ENCODE measurements at places on chromosomes 12 and 14. TPM values are rescaled to one million over a fixed set of nuclear protein-coding genes. Genes with fewer than 3 reads are reported as not detected.

DNA sequence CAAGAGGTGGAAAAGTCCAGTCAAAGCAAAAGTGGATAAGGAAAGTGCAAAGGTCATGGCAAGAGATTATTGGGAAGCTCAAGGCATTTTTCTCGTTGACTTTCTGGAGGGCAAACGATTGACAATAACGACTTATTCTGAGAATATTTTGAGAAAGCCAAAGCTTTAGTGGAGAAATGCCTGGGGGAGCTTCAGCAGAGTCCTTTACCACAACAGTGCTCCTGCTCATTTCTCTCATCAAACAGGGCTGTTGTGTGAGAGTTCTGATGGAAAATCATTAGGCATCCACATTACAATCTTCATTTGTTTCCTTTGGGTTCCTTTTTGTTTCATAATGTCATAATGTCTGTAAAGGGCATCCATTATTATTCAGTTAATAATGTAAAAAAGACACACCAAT, 26.9 kb downstream of the PRB3 start:
- no peak for DNase-seq
- no peaks in the 10 kb centered on the region for H3K36me3 ChIP-seq
- H3K4me1 ChIP-seq = no peaks in the 10 kb centered on the region
- no peaks in the 10 kb centered on the region for H3K27me3 ChIP-seq
- H3K27ac ChIP-seq = no peak overlapping the region

- no peaks in the 10 kb centered on the region for H3K36me3 ChIP-seq
- H3K4me1 ChIP-seq = no peaks in the 10 kb centered on the region
- H3K27me3 ChIP-seq = peaks cover 24% of the 10 kb centered on the region
- DNase-seq = no peak
- H3K27ac ChIP-seq = no peak overlapping the region
Observed at GRCh38 chr12:108215458-108215857, 86.4 kb downstream of the WSCD2 start.

- peaks cover 5% of the 10 kb centered on the region for H3K27me3 ChIP-seq
- H3K4me1 ChIP-seq = no peaks in the 10 kb centered on the region
- no peak overlapping the region for H3K4me3 ChIP-seq
- no peak overlapping the region for H3K27ac ChIP-seq
Observed at GRCh38 chr14:104282332-104283196, 144.2 kb downstream of the KIF26A start.

DNA sequence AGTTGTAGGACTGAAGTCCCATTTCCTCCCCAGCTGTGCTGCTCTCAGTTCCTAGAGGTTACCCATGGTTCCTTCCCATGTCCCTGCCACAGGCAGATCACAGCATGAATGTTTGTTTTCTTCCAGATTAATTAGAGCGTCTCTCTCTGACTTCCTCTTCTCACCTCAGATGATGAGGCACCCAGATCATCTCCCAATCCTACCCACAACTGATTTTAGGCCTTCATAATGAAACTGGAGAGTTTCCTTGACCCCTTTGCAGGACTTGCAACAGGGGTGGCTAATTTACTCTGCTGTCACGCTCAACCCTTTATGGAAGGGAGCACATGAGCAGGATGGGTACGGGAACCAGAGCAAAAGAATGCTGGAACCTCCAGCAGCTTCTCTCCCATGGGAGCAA, 32.1 kb upstream of the TXNRD1 start:
- no peak overlapping the region for H3K4me3 ChIP-seq
- no peaks in the 10 kb centered on the region for H3K4me1 ChIP-seq
- H3K27ac ChIP-seq = no peak overlapping the region
- no peaks in the 10 kb centered on the region for H3K36me3 ChIP-seq

Gene TMTC1
- total RNA-seq = 0.15 TPM

Gene TMEM30B
- total RNA-seq = 1.7 TPM

Gene C12orf60
- 3.3 TPM for total RNA-seq

DNA sequence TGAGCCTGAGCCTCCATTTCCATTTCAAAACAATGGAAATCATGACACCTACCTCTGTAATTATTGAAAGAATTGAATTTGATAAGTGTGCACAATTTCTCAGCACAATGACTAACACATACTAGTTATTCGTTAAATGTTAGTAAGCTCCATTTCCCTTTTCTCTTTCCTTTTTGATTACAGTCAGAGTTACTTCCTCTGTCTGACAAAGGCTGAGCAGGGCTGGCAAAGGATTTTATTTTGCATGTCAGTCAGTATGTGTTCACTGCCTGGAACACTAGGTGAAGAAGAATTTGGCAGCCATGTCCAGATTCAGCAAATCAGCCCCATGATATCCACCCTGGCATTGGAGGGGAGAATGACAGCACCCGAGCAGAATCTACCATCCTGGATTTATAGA, 12.2 kb upstream of the RHOJ start:
- H3K4me3 ChIP-seq = no peak overlapping the region
- H3K27ac ChIP-seq = no peak overlapping the region
- DNase-seq = no peak
- no peaks in the 10 kb centered on the region for H3K36me3 ChIP-seq

Gene CLEC6A
- not detected for total RNA-seq

GRCh38 chr12:113050795-113051194, 5.7 kb upstream of the DTX1 start:
- H3K36me3 ChIP-seq = no peaks in the 10 kb centered on the region
- DNase-seq = no peak
- no peak overlapping the region for H3K4me3 ChIP-seq

Gene MGAT4C
- total RNA-seq = not detected

DNA sequence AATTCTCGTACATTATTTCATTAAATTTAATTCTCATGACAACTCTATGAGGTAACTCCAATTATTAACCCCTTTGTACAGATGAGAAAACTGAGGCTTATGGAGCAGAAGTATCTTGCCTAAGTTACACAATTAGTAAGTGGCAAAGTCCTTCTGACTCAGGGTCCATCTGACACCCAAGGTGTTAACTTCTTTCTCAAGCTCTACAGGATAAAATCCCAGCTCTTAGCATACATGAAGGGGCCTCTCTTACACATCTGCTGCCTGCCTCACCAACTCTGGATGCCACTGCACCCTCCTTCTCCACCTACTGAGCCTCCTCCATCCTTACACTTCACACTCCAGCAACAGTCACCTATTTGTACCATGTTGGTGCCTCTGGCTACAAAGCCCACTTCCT, 4.3 kb upstream of the KRT72 start:
- H3K4me3 ChIP-seq = no peak overlapping the region
- H3K27ac ChIP-seq = no peak overlapping the region
- no peak for DNase-seq
- no peaks in the 10 kb centered on the region for H3K36me3 ChIP-seq
- peaks cover 42% of the 10 kb centered on the region for H3K4me1 ChIP-seq

- peak overlapping the region; percentile 79 for H3K27ac ChIP-seq
- peak overlapping the region; percentile 64 for H3K4me3 ChIP-seq
- H3K27me3 ChIP-seq = no peaks in the 10 kb centered on the region
- peak; percentile 32 for DNase-seq
- no peaks in the 10 kb centered on the region for H3K36me3 ChIP-seq
Observed at GRCh38 chr14:20782280-20782890, 1.3 kb downstream of the RNASE6 start.

GRCh38 chr12:97801471-97802059, 339.0 kb downstream of the RMST start:
- no peaks in the 10 kb centered on the region for H3K4me1 ChIP-seq
- no peak for DNase-seq
- no peak overlapping the region for H3K4me3 ChIP-seq
- no peak overlapping the region for H3K27ac ChIP-seq

GRCh38 chr12:2844786-2845185, 10.0 kb upstream of the NRIP2 start:
- no peaks in the 10 kb centered on the region for H3K4me1 ChIP-seq
- no peak overlapping the region for H3K27ac ChIP-seq
- H3K4me3 ChIP-seq = no peak overlapping the region

DNA sequence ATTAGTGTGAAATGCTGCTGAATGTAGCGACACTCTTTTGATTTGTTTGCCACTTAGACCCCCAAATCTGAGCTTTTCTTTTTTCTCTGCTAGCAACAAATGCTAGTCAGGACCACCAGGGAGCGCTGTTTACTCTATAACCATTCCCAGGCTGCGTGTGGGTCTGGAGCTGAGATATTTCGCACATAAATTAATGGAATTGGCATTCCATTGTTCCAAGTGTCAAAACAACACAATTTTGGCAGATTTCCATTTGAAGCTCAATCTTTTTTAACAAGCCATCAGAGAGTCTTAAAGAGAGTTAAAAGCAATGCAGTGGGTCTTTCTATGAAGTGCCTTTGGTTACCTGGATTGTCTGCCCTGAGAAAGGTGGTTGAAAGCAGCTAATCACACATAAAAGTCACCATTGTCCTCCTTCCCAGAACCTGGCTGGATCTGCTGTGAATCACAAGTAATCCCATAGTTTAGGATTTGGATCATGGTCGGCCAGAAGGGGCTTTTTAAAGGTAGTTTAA, 7.4 kb upstream of the TMEM132C start:
- no peaks in the 10 kb centered on the region for H3K36me3 ChIP-seq
- no peak overlapping the region for H3K4me3 ChIP-seq

Gene LRRIQ1
- total RNA-seq = not detected

Gene C12orf75
- total RNA-seq = 73.7 TPM

Gene FBLN5
- 1.9 TPM for total RNA-seq

Gene NTF3
- not detected for total RNA-seq

- no peak overlapping the region for H3K4me3 ChIP-seq
- H3K27ac ChIP-seq = no peak overlapping the region
- no peaks in the 10 kb centered on the region for H3K27me3 ChIP-seq
- H3K4me1 ChIP-seq = peaks cover 48% of the 10 kb centered on the region
Observed at GRCh38 chr12:93780101-93780641, 103.0 kb downstream of the CRADD start.

- no peak overlapping the region for H3K27ac ChIP-seq
- no peaks in the 10 kb centered on the region for H3K27me3 ChIP-seq
- peaks cover 40% of the 10 kb centered on the region for H3K4me1 ChIP-seq
- no peak overlapping the region for H3K4me3 ChIP-seq
Observed at GRCh38 chr14:73058922-73059673, 764 bp downstream of the RBM25 start.

GRCh38 chr12:124809878-124810277, 53.8 kb downstream of the SCARB1 start:
- H3K4me3 ChIP-seq = no peak overlapping the region
- H3K27me3 ChIP-seq = no peaks in the 10 kb centered on the region
- peaks cover 4% of the 10 kb centered on the region for H3K36me3 ChIP-seq
- H3K4me1 ChIP-seq = no peaks in the 10 kb centered on the region
- DNase-seq = no peak

DNA sequence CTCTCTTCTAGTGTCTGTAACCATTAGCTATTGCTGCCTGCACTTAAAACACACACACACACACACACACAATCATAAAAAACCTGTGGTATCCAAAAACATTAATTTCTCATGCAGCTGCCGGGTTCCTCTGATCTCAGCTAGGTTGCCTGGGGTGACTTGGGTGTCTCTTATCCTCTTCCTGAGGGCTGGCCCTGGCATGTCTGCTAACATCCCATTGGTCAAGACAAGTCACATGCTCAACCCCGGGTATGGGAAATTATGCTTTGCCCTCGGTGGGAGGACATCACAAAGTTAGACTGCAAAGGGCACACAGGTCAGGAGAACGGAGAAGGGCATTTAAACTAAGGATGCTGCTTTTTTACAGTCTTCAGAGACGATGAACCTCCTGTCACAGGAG, 55.7 kb downstream of the TRPV4 start:
- H3K4me1 ChIP-seq = peaks cover 6% of the 10 kb centered on the region
- no peaks in the 10 kb centered on the region for H3K36me3 ChIP-seq
- DNase-seq = peak; percentile 63

Gene GPR162
- 0.31 TPM for total RNA-seq

Gene CDKL1
- 3.4 TPM for total RNA-seq

Gene RAPGEF3
- total RNA-seq = 2.1 TPM

GRCh38 chr14:105315211-105315721, 718 bp downstream of the PACS2 start:
- no peaks in the 10 kb centered on the region for H3K27me3 ChIP-seq
- peaks cover 33% of the 10 kb centered on the region for H3K4me1 ChIP-seq

DNA sequence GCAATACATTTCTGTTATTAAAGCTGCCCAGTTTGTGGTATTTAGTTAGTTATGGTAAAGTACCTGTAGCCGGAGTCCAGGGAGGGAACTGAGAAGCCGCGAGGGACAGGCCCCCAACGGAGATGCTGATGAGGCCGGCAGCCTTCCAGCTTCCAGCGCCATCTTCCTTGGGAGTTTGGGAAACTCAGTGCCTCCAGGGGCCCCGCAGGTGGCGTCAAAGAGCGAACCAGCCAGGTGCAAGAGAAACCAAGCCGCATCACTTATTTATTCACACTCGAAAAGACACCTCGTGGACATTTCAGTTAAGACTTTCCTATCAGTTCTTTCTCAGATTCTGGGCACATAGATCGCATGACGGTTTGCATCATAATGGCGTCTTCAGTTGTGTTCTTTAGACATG, 216.6 kb downstream of the GLT1D1 start:
- no peaks in the 10 kb centered on the region for H3K36me3 ChIP-seq
- H3K4me1 ChIP-seq = no peaks in the 10 kb centered on the region
- no peak overlapping the region for H3K4me3 ChIP-seq
- no peak overlapping the region for H3K27ac ChIP-seq

GRCh38 chr12:104505095-104505818, 48.5 kb downstream of the CHST11 start:
- H3K36me3 ChIP-seq = peaks cover 8% of the 10 kb centered on the region
- peaks cover 92% of the 10 kb centered on the region for H3K4me1 ChIP-seq
- no peak overlapping the region for H3K27ac ChIP-seq
- H3K4me3 ChIP-seq = no peak overlapping the region
- no peak for DNase-seq

DNA sequence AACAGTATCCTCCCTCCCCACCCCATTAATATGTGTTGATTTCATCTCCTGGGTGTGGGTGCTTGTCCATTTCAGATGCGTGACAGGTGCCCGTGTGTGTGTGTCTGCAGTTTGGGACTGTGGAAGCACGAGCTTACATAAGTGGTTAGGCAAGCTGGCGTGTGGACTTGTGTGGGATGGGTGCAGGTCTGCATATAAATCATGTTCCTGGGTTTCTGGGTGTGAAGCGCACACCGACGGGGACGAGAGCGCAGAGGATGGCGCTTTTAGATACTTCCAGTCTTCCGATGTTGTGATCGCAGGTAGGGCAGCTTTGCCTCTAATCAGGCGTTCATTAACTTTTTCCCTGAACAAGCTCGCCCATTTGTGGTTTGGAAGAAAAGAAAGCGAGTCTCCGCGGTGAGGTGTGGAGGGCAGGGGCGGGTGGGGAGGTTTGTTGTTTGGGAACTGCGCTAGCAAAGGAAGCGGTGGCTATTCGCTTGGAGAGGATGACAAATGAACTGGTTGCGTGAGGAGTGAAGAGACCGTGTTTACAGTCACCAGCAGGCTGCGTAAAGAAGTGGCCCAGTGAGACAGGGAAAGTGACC, 865 bp downstream of the RGS6 start:
- no peaks in the 10 kb centered on the region for H3K36me3 ChIP-seq
- peaks cover 54% of the 10 kb centered on the region for H3K27me3 ChIP-seq
- no peak overlapping the region for H3K27ac ChIP-seq
- H3K4me1 ChIP-seq = peaks cover 18% of the 10 kb centered on the region

Gene CPNE8
- total RNA-seq = 4.6 TPM

DNA sequence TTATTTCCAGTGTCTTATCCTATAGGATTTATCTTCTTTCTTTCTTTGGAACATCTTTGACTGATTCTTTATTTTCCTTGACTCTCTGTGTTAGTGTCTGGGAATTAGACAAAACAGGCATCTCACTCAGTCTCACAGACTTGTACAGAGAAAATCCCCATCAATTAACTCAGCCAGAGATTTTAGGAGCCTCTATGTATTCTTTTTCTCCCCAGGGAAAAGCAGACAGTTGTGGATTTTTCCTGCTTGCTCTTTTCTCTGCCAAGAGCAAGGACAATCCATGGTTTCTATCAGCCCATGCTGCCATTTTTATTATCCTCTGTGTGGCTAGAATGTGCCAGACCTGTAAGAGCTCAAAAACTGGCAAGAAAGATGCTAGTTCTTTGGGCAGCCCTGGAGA, 595.1 kb downstream of the SNAPC1 start:
- H3K4me3 ChIP-seq = no peak overlapping the region
- no peaks in the 10 kb centered on the region for H3K36me3 ChIP-seq

Gene NPFF
- 0.58 TPM for total RNA-seq

All from activated CD4-positive, alpha-beta memory T cell treated with anti-CD3 and anti-CD28 coated beads for 36 hours (primary cell).